ENCODE measurements at places on chromosomes 5 and 9.

- DNase-seq, result no peak
Measured at GRCh38 chr9:137312852-137313325, 10.8 kb upstream of the NRARP start.

- no peak for DNase-seq
Measured at GRCh38 chr5:75640395-75640794, 29.1 kb downstream of the ANKDD1B start.

GRCh38 chr9:110185806-110186205 is 22.2 kb downstream of the C9orf152 start:
- DNase-seq, result no peak

- DNase-seq, result no peak
Measured at GRCh38 chr9:137353223-137354152, 51.4 kb upstream of the NRARP start.

- no peak for DNase-seq
Measured at GRCh38 chr5:6461006-6461405, 12.3 kb downstream of the UBE2QL1 start.

DNA sequence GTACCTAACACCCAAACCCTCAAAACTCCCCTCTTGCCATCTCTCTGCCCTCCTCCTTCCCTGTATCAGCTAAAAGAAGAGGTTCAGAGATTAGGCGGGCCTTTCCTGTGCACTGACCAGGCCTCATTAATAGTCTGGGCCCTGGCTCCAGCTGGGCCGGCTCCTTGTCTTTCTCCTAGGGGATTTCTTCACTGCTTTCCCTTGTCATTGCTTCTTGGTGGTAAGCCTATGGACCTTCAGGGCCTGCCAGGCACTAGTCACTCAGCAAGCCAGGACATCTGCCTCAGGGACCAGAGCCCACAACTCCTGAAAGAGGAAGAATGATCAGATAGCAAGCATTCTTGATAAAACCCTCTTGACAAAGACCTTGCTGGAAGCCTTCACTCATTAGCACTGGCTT is 50.9 kb downstream of the MRRF start:
- no peak for DNase-seq

DNA sequence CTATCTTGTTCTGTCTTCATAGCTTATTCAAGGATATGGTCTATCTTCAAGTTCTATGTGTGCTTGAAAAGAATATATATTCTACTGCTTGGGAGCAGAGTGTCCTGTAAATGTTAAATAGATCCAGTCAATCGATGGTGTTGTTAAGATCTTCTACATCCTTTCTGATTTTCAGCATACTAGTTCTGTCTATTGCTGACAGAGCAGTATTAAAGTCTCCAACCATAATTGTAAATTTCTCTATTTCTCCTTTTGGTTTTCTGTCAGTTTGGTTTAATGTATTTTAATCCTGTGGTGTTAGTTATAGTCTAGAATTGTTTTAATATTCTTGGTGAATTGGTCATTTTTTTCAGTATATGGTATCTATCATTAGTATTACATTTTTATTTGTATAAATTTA is 124.0 kb upstream of the COX7C start:
- no peak for DNase-seq

GRCh38 chr5:32217886-32218396 is 43.8 kb upstream of the GOLPH3 start:
- DNase-seq, result peak; percentile 42

- DNase-seq, result no peak
Measured at GRCh38 chr5:87099291-87099839, 168.3 kb upstream of the RASA1 start.

DNA sequence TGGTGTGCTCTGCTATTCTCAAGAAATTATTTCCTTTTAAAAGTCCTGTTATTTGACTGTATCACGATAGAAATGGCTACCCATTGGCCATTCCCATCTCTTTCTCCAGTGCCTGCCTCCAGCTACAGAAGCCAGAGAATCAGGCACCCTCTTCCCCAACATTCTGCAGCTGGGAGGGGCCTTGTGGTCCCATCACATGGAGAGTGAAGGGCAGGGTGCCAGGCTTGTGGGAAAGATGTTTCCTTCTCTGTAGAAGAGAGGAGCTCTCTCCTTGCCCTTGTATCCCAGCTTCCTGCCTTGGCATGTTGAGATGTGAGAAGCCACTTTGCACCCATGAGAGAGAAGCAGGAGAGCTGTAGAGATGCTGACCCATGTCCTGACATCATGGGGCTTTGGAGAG is 465.0 kb downstream of the MTRR start:
- no peak for DNase-seq
